RPMI7951 (cell line): ENCODE measurements at places on chromosomes 13 and 19. TPM values are rescaled to one million over a fixed set of nuclear protein-coding genes. Genes with fewer than 3 reads are reported as not detected.

The SLC1A6 gene
- total RNA-seq, result 0.10 and 0.36 TPM in 2 replicates

DNA sequence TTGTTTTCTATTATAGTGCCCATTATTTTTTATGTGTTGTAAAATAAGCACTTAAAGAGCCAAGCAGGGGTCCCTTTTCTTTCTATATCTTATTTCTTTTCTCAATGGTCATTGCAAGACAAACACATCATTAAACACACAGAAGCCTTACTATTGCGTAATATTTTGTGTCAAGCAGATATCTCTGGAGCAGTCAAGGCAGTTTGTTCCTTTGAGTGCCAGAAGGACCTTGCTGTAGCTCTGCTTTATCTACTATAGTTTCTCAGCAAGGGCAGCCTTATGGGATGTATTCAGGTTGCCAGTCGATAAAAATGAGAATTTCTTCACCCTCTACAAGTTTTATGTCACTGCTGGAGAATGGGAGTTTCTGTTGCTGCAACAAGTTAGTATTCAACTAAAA, 319.3 kb downstream of the TDRD3 start:
- DNase-seq, result no peak

GRCh38 chr19:47539747-47540311, 25.0 kb upstream of the NAPA start:
- no peak for DNase-seq

GRCh38 chr13:77660841-77661250, 36.6 kb upstream of the SLAIN1 start:
- no peak for DNase-seq

- DNase-seq, result no peak
Measured at GRCh38 chr13:95226476-95226875, 74.8 kb downstream of the ABCC4 start.

DNA sequence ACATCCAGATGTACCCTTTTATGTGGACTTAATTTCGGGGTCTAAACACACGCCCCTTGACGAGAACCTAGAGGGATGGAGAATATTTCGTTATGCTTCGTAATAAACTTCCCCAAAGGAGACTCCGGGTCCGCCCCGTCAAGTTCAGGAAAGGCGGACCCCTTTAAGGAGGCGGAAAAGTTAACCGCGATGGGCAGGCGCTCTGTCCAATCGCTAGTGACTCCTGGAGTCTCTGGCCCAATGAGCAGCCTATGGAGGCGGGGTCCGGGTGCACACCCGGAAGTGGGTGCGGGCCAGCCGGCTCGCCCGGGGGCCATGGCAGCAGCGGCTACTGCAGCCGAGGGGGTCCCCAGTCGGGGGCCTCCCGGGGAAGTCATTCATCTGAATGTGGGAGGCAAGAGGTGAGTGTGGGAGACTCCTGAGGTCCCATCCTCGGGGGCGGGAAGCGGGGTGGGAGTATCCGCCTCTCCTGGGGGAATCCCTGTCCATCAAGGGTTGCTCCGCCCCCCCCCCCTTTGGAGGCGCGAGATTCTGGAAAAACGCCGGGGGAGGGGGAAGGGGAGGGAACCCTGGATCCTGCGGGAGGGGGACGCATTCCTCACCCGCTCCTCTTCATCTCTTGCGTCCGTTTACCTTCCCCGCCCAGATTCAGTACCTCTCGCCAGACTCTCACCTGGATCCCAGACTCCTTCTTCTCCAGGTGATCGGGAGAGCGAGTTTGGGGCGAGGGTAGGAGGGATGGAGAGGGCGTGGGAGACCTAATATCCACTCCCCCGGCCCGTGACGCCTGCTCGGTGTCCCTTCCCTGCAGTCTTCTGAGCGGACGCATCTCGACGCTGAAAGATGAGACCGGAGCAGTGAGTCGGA, at the start of gene SHKBP1:
Gene SHKBP1, plus strand, starts transcription at position 289 of the 867 bp plus-strand sequence. Its CDS starts 27 bp downstream, at position 316.
- DNase-seq, result peak; percentile 95

DNA sequence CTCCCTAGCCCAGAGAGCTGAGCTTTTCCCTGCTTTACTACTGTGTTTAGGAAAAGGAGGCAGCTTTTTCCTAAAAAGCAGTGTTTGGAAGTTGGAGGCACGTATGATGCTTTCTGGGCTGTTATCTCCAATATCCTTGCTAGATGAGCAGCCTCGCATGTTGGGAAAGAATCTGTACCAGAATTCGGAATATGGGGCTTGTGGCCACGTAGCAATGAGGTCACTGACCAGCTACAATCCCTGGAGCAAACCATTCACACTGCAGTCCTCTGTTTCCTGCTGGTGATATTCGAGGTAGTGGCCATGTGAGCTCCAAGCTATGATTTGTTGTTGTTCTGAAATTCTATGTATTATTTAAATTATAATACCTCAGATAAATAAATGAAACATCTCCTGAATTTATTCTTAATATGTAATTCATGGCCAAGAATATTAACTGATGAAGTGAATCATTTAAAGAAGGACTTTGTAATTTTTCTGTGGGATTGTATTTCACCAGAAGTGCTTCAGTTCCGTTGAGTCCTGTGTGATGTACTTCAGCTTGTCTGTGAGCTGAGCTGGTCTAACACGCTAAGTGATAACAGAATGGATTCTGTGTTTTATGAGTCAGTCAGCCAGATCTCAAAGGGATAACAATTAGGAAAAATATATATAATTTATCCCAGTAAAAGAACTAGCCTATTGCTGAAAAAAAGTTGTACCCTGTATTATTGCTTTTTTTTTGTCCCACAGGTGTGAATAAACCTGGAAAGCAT, 319.5 kb downstream of the SHISA2 start:
- peak; percentile 77 for DNase-seq

- DNase-seq, result no peak
Measured at GRCh38 chr19:1062387-1063029, 4.5 kb upstream of the ARHGAP45 start.

DNA sequence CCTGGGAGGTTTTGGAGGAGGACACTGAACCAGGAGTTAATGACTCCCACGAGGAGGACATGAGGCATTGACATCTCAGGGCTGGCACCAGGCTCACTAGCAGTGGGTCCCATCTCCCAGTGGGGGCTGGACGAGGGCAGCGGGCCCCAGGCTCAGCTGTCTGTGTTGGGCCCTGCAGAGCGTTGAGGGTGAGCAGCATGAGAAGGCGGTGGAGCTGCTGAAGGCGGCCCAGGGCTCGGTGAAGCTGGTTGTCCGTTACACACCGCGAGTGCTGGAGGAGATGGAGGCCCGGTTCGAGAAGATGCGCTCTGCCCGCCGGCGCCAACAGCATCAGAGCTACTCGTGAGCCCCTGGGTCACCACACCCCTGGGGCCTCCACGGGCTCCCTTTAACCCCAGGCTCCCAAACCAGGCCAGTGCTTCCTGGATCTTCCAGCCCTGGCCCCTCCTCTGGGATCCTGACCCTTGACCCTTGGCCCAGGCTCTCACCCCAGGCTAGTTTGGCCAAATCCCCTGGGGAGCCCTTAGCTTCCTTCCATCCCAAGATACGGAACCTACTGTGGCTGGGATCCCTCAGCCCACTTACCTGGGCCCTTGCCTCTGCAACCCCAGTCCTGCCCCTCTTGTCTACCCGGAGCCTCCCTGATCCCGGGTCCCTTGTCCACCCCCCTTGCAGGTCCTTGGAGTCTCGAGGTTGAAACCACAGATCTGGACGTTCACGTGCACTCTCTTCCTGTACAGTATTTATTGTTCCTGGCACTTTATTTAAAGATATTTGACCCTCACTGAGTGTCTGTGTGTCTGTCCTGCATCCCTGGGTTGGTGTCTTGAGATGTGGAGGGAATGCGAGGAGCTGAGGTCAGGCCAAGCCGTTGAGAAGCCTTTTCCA, 1.0 kb downstream of the C19orf73 start:
- no peak for DNase-seq

DNA sequence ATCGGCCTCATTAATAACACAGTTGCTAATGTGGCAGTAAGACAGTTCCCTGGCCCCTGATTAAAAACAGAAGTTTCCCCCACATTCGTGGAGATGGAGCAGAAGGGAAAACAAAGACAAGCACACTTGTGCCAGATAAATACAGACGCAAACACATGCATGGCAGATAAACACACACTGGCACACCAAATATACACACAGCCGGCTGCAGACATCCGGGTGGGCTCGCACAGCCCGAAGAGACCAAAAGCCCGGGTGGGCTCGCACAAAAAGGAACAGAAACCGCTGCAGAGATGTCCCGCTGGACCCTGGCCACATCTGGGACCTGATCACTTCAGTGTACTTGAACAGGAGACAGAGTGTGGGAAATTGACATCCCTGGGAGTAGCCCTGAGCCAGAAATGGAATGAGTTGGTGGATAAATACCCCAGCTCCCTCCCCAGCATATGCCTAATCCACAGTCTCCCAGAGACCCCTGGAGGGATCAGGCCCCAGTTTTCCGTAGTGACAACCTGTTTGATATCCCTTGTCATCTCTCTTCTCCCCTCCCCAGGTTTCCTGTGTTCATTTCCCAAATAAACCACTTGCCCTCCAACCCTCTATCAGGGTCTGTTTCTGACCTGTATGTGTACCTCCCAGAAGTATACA, 36.0 kb upstream of the ADGRE5 start:
- no peak for DNase-seq

- DNase-seq, result peak; percentile 31
Measured at GRCh38 chr13:42847891-42848663, 66.7 kb downstream of the FAM216B start.
